ENCODE measurements at places on chromosomes 1 and 21.

DNA sequence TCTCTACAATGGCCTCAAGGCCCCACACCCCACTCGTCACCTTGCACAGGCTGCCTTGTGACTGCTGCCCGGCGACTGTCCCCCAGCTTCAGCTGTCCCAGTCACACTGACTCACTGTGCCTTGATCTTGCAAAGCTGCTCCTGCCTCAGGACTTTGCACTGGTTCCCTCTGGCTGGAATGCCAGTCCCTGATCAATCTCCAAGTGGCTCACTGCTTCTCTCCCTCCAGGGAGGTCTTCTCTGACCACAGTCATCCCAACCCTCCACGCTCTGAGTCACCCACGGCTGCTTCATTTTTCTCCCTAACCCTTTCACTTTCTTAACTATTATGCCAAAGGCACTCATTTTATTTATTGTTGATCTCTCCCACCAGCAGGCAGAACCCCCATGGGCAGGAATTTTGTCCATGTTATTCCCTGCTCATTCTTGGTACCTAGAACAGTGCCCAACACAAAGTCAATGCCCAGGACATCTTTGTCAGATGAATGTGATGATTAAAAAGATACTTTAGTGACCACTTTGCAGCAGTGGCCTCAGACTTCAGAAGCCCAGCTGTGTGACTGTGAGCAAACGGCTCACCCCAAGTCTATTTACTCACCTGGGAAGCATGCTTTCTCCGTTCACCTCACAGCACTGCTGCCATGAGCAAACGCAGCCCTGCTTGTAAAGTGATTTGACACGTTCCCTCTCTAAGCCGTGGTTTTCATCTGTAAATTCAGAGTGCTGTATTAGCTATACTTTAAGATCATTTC is 53.4 kb downstream of the ZBTB18 start:
- peak; percentile 96 for DNase-seq

GRCh38 chr21:28138272-28138671 is 854.4 kb downstream of the LTN1 start:
- peak; percentile 1 for DNase-seq

DNA sequence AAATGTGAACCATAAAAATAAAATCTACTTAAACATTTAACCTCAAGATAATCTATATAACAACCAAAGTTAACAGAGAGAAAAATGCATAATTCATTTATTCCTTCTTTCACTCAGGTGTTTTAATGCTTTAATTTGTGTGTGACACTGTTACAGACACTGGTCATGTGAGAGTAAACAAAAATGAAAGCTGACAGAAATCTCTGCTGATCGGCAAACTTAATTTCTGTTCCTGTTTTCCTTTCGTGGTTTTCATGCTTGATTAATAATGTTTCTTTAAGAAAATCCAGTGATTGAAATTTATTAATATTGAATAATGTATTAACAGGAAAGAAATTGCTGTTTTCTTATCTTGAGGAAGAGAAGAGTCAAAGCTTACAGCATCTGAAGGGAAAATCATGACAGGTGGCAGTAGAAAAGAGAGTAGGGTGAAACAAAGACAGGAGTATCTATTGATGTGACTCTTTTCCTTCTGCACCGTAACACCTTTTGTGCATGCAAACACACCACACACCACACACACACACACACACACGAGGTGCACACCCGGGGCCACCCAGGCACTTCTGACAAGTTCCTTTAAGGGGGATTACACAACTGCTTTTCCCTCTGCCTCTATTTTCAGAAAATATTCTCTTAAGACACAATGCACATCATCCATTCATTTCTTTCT is 1.6 kb downstream of the OR2AK2 start:
- DNase-seq, result no peak

DNA sequence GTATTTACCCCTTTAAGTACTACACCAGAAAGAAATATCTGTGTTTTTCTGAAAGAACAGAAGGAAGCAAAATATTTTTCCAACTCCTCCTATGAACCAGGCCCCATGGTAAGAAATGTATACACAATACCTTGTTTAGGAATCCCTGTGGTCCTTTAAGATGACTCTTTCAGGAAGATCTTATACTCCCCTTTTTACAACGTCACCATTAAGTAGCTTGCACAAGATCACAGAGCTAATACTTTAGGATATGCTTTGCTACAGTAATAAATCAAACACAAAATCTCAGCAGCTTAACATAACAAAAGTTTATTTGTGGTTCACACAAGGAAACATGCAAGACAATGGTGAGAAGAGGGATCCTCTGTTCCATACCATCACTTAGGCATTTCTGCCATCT is 8.8 kb upstream of the LAMB3 start:
- no peak for DNase-seq

DNA sequence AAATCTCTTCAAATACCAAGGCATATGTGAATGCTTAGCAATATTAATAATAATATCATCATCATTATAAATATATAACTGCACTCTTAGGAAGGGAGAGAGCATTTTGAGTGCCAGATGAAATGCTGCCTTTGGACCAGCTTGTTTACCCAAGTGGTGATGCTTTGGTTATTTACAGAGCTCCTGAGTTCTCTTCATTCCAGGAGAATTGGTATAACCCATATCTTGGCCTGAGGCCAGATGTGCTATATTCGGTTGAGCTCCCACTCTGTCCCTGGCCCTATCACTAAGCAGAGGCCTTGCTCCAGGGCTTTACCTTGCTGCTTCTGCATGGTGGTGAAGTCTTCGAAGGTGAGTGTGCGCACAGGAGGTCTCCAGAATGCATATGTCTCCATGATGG is 89.4 kb downstream of the TBX15 start:
- DNase-seq, result no peak

DNA sequence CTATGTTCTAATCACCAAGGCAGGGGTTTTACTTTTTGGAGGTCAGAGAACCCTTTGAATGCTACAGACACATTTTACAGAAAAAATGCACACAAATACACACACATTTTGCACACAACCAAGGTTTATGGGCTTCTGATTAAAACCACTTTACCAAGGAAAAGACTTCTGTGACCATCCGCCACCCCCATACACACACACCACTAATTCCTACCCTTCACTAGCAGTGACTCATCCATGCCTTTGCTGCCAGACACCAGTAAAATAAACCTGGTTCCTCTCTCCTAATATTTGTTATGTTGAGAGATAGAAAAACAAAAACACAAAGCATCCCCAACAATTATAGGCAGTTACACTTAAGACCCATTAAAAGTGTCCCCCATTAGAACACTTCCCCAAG is 12.9 kb downstream of the PIGM start:
- peak; percentile 35 for DNase-seq

GRCh38 chr1:160807247-160807646 is 11.3 kb downstream of the LY9 start:
- no peak for DNase-seq

DNA sequence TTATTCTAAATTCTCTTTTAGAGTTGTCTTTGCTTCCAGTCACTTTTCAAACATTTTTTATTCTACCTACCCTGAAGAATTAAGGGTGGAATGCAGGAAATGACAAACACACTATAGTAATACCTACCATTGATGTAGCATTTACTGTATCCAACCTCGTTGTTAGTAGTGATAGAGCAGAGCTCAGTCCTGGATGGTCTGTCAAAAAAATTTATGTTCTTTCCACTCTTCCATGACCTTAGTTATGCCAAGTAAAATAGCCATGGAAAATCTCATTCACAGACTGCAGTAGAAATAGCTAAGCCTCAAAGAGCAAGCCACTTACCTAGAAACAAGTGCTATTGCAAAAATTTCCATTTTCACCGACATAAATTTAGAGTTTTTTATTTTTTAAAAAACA is 74.6 kb downstream of the CRB1 start:
- DNase-seq, result no peak
